Aorta (tissue), 5 donors: ENCODE measurements at places on chromosomes 3 and 15.

- peak; percentile 68 for DNase-seq
Observed at GRCh38 chr3:47004369-47005211, 25.1 kb downstream of the NBEAL2 start.

DNA sequence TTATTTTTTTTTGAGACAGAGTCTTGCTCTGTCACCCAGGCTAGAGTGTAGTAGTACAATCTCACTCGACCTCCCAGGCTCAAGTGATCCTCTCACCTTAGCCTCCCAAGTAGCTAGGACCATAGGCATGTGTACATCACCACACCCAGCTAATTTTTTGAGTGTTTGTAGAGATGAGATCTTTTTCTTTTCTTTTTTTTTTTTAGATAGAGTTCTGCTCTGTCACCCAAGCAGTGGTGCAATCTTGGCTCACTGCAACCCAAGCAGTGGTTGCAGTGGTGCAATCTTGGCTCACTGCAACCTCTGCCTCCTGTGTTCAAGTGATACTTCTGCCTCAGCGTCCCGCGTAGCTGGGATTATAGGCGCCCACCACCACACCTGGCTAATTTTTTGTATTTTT lies 5.2 kb downstream of the CEP97 start:
- DNase-seq, result no peak

DNA sequence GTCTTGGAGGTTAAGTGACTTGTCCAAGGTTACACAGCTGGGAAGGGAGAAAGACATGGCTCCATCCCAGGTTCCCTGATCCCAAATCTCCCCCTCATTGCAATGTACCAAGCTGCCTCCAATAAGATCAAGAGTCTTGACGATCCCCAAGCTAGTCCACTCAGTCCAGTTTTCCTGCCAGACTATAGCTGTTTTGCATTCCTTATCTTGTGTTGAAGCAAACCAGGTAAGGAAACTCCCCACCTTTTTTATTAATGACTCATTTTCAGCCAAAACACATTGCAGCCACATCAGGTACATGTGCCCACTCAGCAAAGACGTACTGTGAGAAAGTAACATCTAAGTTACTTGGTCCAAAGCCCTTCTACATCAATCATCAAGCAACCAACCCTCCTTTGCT lies 41.9 kb downstream of the LIPC start:
- no peak for DNase-seq

- no peak for DNase-seq
Observed at GRCh38 chr3:3848923-3849275, 49.7 kb downstream of the LRRN1 start.

DNA sequence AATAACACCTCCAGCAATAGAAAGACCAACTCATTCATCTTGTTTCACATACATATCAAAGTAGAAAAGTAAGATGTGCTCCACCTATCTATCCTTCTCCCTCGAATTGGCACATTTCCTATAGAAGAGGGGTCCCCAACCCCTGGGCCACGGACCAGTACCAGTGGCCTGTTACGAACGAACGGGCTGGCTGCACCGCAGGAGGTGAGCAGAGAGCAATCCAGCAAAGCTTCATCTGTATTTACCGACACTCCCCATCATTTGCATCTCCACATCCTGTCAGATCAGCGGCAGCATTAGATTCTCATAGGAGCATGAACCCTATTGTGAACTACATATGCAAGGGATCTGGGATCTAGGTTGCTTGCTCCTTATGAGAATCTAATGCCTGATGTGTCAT lies 95.0 kb upstream of the CGNL1 start:
- DNase-seq, result no peak

DNA sequence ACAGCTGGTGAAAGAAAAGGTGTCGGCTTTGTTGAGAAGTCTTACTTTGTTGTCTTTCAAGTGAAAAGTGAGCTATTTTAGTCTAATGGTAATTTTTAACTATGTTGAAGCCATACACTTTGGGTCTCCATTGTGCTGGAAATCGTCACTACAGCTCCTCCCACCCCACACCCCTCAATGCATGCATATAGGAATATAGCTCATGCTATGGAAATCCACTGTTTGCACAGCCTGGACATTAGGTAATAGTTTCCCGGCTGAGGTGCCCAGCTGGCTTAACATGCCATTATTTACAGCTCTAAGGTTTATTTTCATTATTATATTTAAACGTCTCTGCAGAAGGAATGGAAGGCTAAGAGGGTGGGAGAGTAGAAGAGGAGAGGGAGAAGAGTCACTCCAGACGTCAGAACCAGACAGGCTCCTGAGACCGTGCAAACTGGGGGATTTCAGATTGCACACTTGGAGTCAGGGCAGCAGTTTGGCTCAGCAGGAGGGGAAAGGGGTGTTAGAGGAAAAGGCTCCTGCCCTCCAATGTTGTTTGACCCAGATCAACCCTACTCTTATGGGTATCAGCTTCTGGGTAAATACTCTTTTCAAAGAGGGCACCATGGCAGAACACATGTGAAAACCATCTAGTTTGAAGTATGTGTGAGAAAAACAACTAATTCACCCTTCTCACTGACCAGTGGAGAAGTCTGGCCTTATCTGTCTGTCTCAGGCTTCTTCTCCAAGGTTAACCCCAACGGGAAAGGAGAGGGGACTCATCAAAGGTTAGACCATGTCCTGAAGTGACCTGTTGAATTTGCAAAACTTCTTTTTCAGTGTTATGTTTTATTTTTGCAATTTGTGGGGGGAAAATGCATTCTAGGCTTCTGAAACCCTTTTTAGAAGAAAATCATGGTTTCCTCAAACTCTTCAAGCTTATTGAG lies 218.7 kb upstream of the CTDSPL start:
- DNase-seq, result no peak
